NCI-H1436 (cell line): ENCODE measurements at places on chromosomes 6 and 20.

GRCh38 chr6:96792561-96793190, 44.6 kb downstream of the GPR63 start:
- no peak for DNase-seq

DNA sequence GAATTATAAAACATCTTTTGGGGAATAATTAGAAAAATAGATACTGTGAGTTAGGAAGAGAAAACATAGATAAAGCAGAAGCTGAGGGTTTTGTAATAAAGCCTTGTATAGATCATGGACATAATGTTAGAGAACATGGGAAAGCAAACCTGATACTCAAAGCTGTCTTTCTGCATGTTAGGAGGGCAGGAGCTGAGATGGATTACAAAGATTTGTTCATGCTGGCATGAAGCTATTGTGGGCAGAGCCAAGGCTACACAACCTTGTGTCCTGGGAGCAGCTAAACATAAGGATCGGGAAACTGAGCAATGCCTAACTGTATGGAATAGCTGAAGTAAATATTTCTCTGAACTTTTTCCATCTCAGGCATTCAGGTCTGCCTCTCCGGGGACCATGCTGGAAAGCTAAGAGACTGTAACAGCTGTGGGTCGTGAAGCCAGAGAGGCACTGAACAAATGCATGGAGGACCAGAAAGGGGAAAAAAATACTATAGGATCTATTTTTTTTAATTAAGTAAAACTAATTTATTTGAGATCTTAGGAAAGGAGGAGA, 28.2 kb upstream of the CNKSR3 start:
- no peak for DNase-seq

GRCh38 chr20:39381595-39381994, 419.5 kb downstream of the DHX35 start:
- no peak for DNase-seq

DNA sequence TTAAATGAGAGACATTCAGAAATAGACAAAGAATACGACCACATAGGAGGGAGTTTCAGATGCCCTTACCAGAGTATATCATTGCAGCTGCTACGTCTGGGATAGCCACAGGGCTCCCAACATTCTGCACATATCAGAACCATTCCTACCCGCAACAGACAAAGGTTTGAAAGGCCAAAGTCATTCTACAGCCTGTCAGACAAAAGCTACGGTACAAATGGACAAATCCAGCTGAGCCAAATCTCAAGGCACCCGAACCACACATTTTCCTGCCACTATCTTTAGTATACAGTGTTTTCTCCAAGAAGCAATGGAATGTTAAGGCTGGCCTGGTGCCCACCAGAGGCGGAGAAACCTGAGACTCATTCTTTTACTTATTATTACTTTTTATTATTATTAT, 30.5 kb upstream of the LYRM2 start:
- no peak for DNase-seq

GRCh38 chr6:117906958-117907600, at the start of gene SLC35F1:
Gene SLC35F1, plus strand, starts transcription at chr6:117907264.
- peak; percentile 23 for DNase-seq

GRCh38 chr6:144066741-144067484, 28.5 kb downstream of the SF3B5 start:
- no peak for DNase-seq

- DNase-seq = no peak
Measured at GRCh38 chr20:58173930-58174707, 54.3 kb downstream of the ANKRD60 start.

- DNase-seq = no peak
Measured at GRCh38 chr20:49354673-49355072, 76.8 kb upstream of the ZNFX1 start.

DNA sequence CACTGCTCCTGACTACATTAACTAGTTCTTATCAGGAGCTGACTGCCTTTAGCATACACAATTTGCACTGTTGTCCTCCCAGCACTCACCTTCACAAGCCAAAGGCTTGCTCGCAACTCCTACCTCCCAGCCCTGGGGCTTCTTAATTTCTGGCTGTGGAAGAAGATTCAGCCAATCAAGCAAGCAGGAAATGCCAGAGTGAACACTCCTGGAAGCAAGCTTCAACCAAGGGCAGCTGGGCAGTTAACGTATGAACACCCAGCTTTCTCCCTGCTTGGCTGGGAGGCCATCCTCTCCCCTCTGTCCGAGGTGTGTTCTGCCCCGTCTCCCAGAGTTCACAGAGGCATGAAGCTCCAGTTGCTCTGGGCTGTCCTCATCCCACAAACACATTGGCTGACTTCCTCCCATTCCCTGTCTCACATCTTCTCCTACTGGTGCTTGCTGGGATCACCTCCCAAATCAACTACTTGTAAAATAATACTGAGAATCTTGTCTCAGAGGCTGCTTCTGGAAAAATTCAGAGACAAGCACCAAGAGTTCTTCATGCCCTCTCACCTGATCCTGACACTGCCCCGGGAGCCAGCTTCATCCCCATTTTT, 15.3 kb upstream of the SRSF6 start:
- no peak for DNase-seq

GRCh38 chr20:62787866-62788265, 8.4 kb upstream of the MRGBP start:
- DNase-seq = no peak

DNA sequence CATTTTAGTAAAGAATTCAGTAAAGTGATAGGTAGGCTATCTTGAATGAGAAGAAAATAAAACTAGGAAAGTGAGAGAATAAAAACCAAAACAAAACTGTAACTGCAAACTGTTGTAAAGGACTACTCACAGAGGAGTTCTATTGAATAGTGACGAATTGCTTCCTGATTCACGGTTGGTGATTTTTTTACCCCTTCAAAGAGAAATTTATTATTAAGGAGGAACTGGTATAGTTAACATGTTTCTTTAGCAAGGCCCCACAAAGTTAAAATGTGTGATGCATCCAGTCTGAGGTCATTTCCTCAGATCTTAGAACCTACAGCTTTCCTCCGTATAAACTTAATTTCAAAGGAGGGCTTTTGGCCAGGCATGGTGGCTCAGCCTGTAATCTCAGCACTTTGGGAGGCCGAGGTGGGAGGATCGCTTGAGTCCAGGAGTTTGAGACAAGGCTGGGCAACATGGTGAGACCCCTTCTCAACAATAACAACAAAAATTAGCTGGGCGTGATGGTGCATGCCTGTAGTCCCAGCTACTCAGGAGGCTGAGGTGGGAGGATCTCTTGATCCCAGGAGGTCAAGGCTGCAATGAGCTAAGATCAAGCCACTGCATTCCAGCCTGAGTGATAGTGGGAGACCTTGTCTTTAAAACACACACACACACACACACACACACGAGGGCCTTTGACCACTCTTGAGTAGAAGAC, 8.3 kb downstream of the PRDM1 start:
- DNase-seq = no peak

DNA sequence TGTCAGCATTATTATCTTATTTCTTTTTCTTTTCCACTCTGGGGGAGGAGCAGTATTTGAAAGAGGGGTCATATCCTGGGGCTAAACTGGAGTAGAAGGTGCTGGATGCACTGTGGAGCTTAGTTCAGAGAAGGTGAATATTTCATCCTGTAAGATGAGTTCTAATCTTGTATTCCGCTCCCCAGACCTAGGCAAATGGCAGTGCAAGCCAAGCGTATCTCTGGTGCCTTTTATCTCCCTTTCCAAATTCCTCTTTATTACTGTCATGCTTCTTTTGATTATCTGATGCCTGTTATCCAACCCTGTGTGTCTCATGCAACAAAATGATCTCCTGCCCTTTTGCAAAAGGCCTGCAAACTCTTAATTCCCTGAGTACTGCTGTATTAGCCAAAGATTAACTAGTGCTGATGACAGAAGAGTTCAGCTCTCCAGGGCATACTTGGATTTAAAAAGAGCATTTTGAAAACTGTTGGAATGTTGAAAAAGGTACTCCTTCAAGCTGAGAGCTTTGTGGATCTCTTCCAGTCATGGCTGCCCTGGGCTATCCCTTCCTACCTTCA, 138.0 kb downstream of the CARMIL1 start:
- DNase-seq = no peak
